ENCODE measurements at places on chromosomes 3 and 15.

- DNase-seq: no peak
Measured at GRCh38 chr3:52094571-52095485, 38.5 kb upstream of the DUSP7 start.

GRCh38 chr3:70974747-70975146 is 608.8 kb downstream of the FOXP1 start:
- DNase-seq: no peak

DNA sequence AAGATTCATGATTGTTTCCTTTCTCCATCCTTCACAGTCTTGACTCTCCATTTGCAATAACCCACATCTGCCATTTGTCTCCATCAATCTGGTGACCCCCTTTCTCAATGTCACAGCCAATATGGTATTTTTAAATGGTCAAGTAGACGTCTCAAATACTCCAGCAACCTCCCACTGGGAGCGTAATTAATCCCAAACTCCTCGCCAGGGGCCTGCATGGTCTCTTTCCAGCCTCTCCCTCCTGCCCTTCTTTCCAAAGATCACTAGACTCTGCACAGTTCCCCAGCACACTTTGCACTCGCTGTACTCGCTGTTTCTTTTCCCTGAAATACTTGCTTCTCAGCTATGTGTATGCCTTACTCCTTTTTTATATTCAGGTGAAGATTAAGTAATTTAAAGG is 115.3 kb downstream of the PLCH1 start:
- no peak for DNase-seq

DNA sequence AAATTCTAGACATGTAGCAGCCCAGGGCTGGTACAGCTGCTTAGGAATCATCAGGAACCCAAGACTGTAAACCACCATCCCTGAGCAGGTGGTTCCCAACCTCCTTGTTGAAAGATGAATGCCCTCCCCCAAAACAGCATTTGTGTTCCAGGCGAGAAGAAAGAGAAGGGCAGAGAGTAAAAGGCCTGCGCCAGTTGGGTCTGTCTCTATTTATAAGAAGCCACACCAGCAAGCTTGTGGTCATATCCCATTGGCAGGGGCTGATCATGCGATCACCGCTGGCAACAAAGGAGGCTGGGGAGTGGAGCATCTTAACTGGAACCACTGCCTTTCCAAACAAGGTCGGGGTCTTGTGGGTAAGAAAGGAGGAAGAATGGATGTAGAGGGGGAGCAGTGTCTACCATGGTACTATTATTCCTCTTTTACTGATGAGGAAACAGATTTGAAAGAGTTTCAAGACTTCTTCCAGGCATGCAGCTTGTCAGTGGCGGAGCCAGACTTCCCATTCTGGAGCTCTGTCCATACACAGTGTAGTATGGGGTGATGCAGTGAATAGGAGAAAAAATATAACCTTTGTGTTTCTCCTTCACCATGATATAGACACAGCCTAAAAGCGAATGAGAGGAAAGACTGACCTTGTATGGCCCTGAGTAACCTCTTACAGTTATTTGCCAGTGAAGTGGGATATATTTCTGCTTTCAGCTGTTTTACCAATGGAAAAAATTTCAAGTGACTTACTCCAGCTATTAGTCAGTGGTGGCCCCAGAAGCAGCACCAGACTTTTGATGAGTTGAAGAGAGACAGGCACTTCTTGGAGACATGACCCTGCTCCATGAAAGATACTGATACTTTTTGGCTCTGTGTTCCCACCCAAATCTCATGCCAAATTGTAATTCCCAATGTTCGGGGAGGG is 222.6 kb downstream of the ABHD5 start:
- no peak for DNase-seq

GRCh38 chr15:64209680-64210334 is 47.0 kb upstream of the PPIB start:
- DNase-seq: no peak

DNA sequence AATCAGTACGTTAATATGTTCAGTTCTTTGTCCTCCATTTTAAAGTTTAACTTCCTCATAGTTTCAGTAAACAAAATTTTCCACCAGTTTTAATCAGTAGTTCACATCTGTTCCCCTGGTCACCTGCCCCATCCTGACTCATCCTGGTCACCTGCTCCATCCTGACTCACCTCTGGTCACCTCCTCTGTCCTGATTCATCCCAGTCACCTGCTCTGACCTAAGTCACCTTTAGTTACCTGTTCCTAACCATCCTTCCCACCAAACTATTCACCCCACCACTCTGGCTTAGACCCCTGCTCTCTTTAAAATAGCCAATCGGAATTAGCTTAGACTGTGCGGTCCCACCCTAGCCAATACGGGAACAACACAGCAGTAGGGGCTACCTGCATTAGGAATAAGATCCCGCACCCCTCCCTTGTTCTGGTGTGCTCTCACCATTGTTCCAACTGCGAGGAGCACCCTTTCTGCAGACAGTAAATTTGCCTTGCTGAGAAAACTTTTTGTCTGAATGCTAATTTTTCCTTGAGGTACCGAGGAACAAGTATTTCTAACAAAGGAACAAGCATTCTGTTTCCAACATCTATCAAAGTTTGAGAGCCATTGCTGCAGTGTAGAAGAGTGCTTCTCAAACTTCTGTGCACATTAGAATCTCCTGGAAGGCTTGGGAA is 169.3 kb downstream of the ADAMTS17 start:
- no peak for DNase-seq

- no peak for DNase-seq
Measured at GRCh38 chr3:116337229-116337628, 108.1 kb downstream of the LSAMP start.
